Activated CD4-positive, alpha-beta T cell treated with anti-CD3 and anti-CD28 coated beads, Interleukin-2, amount 50 U/mL, for 16 hours (primary cell): ENCODE measurements at places on chromosomes 6 and 20.

DNA sequence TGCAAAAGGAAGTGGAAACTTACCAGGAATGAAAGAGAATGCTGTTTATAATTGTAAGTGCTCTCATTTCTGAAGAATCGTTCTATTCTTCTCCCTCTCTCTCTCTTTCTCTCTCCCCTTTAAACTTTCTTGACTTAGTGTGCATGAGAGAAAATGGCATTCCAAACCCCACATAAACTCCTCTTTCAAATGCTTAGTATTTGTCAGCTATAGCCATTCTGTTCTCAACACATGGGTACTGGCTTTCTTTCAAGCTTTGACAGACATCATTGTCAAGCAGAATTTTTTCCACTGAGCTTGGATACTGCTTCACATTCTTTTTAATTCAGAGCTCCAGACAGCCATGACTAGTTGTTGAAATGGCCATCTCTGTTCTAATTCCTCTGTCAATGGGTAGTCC lies 51.1 kb upstream of the PREP start:
- DNase-seq = no peak

DNA sequence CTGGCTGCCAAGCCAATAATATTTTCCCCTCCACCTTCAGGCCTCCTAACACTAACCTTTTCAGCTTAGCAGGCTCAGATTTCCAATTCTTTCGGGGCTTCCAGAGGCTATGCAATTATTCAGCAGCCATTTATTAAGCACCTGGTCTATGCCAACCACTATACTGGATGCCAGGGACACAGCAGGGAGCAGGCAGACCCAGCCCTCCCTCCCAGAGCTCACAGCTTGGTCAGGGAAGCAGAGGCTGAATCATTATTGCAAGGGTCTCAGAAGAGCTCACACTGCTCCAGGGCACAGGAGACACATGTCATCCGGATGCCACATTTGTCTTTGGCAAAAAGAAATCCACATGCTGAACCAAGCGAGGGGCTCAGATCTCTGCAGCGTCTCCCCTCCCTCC lies 1.3 kb downstream of the BPIFB1 start:
- no peak for DNase-seq

- no peak for DNase-seq
These were observed 515.6 kb downstream of the EYS start for GRCh38 chr6:65191471-65191870.

- DNase-seq = no peak
These were observed 454.3 kb upstream of the SPTLC3 start for GRCh38 chr20:12554426-12554825.

GRCh38 chr20:45968801-45969711 lies 2.9 kb downstream of the ZNF335 start:
- DNase-seq = no peak

DNA sequence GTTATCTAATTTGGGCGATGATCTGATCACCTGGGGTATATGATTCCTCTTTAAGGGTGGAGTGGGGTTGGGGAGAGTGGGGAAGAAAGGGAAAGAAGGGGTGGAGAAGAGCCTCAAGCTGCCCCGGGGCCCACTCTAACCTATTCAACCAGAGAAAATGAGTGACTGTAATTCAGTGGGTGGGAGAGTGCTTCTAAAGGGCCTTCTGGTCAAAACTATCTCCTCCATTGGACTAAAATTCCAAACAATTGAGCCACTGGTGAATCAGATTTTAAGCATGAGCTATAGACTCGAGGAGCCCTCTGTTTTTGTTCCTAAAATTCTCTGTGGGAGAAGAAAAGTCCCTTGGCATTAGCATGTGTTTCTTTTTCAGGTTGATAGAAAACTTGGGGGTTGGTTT lies 296.8 kb downstream of the CLIC5 start:
- DNase-seq = no peak

DNA sequence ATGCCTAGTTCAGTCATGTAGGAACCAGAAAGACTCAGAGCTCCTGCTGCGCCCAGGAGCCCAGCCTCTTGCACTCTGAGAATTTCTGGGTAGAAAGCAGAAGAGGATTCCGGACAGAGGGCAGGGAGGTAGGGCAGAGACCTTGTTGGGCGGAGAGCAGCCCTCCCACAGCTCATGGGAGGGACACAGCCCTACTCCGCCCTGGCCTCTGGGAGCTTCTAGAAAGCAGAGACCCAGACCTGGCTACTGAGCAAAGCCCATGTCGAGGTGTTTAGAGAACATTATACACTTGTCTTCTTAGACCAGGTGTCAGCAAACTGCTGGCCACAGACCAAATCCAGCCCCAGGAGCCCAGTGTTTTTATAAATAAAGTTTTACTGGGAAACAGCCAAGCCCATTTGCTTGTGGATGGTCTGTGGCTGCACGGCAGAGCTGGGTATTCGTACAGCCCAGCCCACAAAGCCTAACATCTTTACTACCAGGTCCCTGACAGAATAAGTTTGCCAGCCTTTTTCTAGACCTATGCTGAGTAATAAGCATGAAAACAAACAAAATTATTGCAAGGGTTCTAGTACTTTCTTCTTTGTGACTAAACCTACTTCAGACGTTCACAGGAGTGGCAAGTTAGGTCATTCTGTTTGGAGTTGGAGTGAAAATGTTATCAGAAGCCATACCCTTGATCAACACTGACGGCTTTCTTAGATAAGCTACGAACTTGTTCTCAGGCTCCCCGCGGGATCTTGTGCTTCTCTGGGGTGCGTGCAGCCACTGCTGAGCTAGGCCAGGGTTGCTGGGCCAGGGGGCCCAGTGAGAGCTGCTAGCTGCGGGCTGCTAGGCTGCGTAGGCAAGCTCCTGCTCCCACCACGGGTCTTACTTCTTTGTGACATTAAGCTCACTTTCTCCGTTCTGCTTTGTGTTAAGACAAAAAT lies 235.1 kb upstream of the FOXQ1 start:
- no peak for DNase-seq

DNA sequence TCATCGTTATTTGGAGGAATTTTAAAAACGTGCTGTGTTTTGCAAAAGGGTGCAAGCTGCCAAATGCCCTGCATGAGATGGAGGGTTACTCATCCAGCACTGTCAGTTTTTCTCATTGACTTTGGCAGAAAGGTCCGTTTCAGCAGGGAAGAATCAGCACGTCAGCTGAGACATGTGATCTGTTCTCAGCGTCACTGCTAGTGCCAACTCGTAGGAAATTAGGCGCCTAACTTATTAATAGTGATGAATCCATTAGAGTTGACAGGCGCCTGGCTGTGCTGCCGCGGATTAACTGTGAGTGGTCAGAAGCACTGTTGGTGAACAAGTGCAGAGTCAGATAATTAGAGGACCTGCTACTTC lies 175.5 kb upstream of the FOXQ1 start:
- no peak for DNase-seq

GRCh38 chr6:6407071-6407741 lies 86.7 kb upstream of the F13A1 start:
- no peak for DNase-seq
